Stimulated activated CD8-positive, alpha-beta memory T cell treated with anti-CD3 and anti-CD28 coated beads, Interleukin-7, amount 100 ng/mL, for 4 hours (primary cell): ENCODE measurements at places on chromosomes 11 and 22.

DNA sequence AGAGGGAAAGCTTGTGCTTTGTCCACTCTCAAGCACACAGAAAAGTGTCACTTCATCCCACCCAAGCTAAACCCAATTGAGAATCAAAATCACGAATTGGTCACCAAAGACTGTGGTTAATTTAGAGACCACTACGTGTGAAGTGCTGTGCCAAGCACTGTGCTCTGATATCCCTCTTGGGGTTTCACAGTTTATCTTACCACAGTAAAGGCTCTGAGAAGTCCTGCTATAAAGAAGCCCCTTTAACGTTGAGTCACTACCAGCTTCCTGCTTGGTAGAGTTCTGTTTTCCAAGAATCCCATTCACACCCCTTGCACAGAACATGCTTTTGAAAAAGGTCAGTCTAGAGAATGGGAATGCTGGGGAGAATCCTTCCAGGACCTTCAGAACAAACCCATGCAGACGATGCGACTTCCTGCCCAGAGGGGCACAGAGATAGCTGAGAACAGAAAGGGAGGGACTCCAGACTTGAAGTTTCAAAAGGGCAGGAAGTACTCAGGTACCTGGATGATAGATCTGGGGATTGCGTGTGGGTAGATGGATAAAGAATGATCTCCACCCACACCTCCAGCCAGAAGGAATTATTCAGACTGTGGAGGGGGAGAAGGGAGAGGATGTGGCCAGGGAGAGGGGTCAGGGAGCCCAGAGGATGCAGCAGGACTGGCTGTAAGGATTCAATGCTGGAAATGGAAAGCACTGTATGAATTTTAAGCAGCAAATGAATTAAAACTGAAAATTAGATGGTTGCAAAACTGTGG, 18.1 kb upstream of the TSPAN18 start:
- no peak for DNase-seq

DNA sequence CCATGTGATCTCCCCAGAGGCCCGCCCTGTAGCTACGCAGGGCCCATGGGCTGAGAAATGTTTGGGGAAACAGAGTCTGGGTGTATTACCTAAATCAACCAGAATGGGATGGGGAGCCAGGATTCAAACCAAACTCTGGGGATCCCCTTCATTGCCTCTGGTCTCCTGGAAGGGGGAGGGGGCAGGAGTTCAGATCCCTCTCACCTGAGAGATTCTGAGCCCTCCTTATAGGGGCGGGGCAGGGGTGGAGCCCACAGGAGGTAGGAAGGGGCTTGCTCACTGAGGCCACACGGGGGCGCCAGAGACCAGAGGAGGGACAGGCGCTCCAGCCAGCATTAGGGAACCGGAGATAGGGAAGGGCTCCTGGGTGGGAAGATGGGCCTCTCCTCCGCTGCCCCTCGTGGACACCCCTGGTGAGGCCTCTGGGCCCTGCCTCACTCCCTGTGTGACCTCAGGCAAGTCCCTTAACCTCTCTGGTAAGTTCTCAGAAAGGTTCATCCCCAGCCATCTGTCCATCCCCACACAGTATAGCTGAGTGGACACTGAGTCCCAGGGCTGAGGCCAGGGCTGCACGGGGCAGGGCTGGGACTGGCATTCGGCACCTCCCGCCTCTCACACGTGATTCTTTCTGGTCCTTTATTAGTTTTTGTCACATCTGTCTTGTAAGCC, 2.7 kb upstream of the CDC42BPG start:
- DNase-seq = peak; percentile 82

DNA sequence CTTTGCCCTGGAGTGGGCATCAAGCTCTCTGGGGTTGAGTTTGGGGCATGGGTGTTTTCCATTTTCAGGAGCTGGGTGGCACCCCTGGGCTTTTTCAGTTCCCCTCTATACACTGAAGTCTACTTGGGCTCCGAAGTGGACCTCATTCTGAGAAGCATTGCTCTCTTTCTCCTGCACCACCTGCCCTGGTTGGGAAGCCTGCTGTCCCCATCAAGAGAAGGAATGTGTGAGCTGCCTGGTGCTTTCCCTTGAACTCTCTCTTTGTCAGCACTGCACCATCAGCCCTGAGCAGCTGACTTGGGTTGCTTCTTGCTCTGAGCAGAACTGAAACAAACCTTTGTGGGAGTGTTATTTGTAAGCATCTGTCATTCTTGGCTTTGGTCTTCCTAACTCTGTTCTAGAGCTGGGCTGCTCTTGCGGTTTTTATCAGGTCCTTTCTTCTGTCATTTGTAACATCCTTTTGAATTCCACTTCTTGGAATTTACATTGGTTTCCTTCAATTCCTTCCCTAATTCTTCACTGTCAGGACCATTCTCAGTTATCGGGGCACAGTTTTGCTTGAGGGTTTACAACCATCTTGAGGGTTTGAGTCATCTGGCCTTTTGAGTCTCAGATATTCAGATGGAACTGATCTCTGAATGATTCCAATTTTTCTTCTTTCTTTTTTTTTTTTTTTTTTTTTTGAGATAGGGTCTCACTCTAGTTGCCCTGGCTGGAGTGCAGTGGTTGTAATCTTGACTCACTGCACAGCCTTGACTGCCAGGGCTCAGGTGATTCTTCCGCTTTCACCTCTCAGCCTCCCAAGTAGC, 20.5 kb downstream of the UBE2L3 start:
- DNase-seq = no peak

GRCh38 chr11:90585491-90585890, 362.6 kb upstream of the CHORDC1 start:
- DNase-seq = no peak

- peak; percentile 92 for DNase-seq
Measured at GRCh38 chr11:33161120-33162005, at the start of gene CSTF3. CSTF3 (minus strand) TSS chr11:33161480; CDS start chr11:33161325, 155 bp downstream.

DNA sequence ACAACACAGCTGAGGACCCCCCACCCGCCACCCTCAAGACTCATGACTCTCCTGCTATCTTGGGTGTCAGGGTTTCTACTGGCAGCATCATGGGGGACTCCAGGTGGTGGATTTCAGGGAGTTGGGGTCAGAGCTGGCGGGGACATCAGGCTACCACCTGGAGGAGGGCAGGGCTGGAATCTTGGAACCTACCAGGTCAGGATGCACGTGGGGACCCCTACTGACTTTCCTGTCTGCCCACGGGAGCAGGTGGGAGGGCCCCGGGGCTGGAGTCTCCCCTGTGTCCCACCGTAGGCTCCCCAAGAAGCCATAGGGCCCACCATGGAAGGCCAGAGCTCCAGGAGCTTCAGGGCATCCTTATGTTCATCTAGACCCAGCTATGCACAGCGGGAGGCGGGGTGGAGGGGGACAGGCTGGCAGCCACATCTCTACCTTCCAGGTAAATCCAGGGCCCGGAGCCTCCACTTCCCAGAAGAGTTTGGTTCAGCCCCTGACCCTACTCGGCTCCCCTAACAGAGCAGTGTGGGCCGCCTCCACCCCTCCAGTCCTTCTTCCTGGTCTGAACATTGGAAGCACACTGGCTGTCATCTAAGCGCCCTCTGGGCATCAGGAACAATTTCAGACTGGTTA, 10.0 kb downstream of the SLC37A2 start:
- no peak for DNase-seq

GRCh38 chr11:94142308-94143281, 14.0 kb downstream of the PANX1 start:
- DNase-seq = no peak

DNA sequence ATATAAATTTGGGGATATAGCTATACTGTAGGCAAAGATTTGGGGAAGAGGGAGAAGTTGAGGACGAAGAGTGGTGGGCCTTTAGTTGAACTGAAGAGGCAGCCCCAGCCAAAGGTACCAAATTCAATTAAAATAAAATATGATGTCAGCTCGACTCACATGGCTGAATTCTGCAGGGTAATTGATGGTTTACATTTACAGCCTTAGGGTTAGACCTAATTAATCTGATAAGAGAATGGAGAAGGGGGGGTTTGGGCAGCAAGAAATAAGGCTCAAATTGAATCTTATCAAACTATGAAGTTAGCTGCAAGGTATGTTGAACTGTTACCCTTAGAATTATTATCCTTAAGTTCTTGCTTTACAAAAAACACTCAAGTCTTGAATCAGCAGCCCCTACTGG, 3.6 kb upstream of the HSD17B12 start:
- DNase-seq = no peak

- no peak for DNase-seq
Measured at GRCh38 chr22:39727541-39727940, 157.0 kb downstream of the CACNA1I start.

DNA sequence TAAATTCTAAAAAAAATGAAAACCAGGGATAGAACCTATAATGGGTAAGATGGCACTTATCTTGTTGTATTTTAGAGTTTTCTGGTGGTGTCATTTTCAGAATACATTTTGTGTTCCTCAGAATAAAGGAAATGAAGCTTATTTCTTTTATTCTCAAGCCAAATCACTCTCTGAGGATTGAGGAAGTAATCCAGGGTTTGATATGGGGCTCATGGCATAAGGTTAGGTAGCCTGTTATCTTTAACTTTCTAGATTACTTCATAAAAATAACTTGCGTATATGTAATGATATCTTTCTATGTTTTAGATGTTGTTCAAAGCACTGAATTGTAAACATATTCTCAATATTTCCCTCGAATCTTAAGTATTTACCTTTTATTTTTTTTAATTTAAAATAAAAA, 33.5 kb downstream of the PDE3B start:
- DNase-seq = no peak

DNA sequence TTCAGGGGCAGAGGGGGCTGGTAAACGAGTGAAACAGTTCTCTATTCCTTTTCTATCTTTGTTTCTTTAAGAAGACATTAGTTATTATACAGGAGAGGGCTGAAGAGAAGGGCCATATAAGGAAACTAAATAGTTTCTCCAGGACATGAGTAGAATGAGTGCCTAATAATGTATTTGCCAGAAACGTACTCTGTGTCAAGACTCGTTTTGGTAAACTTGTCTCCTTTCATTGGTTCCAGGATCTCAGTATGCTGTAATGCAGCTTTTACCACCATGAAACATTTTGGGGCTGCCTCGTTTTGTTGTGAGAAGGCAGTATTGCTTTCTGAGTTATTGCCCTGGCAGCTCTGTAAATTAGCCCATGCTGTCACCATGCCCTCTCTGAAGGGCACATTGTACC, 51.7 kb downstream of the POLD3 start:
- DNase-seq = no peak

GRCh38 chr11:108947654-108948570, 283.0 kb downstream of the DDX10 start:
- DNase-seq = no peak

GRCh38 chr11:30143098-30143705, 87.6 kb upstream of the FSHB start:
- DNase-seq = no peak

DNA sequence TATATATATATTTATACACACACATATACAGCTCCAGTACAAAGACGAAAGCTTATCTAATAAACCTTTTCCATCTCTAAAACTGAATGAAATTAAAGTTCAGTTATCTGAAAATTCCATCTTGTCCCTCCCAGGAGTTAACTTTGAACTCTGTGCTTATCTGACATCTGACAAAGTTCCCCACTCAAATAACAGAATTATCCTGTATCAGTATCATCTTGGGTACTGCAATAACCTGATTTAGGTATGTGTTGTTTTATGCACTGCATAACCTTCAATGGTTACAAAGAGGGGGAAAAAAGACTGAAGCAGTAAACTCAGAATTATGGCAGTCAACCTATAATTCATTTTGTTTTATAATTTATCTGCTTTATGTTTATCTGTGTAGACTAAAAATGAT, 96.6 kb downstream of the SGSM3 start:
- DNase-seq = no peak

DNA sequence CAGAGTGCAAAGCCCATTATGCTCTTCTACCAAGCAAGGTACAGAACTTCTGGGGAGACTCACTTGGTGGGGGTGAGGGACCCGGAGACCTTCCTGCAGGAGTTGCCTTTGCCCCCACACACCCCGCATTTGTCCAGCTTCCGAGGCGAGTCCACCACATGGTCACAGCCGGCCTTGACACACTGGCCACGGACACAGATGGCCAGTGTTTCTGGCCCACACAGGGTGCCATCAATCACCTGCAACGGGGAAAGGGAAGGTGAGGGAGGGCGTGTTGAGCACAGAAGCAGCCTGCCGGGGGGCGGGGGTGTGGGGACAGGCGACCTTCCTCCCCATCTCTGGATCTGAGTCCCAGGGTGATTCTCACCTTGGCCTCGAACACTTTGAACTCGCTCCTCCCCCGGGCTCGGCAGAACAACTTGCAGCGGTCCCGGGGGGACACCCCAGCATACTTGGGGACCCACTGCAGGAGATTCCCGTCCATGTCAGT, 20.0 kb downstream of the ADAMTS8 start:
- no peak for DNase-seq

DNA sequence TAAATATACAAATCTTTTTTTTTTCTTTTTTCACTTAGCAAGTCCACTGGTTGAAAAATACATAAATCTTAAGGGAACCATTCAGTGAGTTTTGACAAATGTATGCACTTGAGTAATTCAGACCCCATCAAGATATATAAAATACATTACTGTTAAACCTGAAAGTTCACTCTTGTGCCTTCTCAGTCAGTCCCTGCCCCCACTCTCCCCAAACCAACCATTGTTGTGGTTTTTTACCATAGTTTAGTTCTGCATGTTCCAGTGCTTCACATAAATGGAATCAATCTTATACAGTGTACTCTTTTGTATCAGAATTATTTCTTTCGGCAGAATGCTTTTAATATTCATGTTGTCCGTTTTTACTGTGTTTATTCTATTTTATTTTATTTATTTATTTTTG, 26.1 kb downstream of the RNF214 start:
- no peak for DNase-seq

GRCh38 chr22:38751422-38752346, 4.1 kb downstream of the SUN2 start:
- DNase-seq = peak; percentile 51

DNA sequence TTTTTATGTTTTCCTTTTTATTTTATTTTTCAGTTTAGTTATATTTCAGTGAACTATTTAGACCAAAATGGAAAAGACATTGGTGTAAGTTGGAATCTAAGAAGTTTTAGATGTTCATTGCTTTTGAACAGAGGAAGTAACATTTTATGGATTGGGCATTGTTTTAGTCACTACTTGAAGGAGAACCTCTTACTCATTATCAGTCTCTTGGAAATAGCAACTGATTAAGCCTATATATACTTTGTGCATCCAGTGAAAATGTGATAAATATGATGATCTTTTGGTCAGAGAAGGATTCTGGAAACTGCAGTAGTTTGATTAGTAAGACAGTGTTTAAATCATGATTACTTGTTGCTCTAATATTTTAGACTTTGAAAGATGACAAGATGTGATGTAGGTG, 14.4 kb downstream of the ARHGEF12 start:
- DNase-seq = no peak

- DNase-seq = no peak
Measured at GRCh38 chr22:38191731-38192474, 9.9 kb upstream of the MAFF start.

DNA sequence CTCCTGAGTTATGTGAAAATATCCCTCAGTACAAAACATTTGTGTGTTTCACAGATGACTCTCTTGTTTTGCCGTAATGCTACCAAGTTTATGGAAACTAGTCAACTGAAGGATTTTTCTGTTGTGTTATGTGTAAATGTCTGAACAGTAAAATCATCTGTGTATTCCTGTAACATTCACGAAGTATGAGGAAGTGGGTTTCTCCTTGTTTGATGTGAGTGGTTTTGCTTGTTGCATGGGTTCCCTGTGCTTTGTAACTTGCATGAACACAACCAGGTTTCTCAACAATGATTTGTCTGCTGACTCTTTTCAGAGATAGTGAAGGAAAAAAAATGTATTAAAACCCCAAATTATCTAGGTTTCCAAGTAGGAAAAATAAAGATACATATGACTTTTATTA, 138.1 kb downstream of the PGR start:
- DNase-seq = no peak
